ENCODE measurements at places on chromosomes 1 and 21.

DNA sequence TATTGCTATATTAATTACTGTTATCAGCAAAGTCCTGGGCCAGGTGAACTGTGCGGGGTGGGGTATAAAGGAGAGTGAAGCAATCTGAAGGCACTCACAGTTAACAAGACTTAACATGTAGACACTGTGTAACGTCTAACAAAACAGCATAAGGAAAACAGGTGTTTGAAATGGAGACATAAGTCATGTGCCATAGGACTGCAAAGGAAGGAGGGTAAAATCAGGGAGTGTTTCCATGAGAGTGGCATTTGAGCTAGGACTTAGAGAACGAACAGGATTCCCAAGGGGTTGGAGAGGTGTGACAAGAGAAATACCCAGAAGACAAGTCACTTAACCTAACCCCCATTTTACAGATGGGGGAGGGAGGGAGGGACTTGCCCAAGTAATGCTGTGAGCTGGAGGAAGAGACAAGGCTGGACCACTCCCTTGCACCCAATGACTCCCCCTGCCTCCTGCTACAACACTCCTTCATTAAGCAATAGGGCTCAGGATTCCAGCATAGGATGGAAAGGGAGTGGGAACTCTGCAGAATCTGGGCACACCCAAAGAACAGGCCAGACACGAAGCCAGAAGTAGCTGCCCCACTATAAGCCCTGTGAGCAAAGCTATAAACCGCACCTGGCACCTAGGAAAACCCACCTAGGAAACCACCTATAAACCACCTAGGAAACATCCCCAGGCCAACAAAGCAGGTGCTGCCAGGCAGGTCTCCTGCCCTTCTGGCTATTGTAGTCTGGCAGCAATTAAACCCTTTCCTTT lies 6.6 kb downstream of the PEF1 start:
- DNase-seq = no peak

DNA sequence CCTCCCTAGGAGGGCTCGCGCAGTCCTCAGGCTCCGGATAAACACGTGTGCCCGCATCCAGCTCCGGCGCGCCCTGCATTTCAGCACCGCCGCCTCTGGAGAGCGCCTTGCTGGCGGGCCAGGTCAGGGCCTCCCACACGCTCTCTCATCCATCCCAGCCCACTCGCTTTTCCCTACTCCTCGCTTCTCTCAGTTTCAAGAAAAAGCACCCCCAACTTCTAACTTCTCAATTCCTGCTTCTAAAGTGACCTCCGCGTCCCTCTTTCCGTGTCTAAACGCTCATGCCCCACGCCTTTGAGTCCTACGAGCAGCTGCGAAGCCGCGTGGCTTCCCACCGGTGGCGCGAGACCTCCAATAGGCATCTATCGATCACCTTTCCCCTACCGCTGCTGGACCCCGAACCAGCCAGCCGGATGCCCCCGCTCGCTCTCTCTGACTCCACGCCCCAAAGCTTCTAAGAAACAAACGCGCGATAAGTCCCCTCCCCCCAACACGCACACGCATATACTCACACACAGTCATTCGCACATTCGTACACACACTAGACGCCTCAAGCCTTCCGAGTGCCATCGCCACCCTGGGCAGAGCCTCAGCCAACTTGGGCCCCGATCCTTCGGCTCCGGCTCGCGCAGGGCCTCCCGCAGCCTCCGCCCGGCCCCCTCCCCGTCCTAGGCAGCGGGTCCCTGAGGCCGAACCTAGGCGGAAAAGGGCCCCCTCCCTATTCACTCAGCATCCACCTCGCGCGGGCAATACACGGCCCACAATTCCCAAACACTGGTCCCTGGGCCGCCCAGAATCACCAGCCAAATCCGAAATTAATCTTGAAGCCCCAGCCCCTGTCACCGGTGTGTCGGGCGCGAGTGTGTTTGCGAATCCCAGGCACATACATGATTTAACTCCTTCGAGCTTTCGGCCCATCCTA lies 1.1 kb downstream of the NMNAT2 start:
- peak; percentile 79 for DNase-seq

- no peak for DNase-seq
These were observed 2.2 kb downstream of the PPP1R8 start for GRCh38 chr1:27832762-27833161.

GRCh38 chr1:64112281-64112680 lies 91.1 kb upstream of the UBE2U start:
- DNase-seq = no peak

GRCh38 chr1:1529321-1529720 lies 11.1 kb downstream of the TMEM240 start:
- DNase-seq = no peak

DNA sequence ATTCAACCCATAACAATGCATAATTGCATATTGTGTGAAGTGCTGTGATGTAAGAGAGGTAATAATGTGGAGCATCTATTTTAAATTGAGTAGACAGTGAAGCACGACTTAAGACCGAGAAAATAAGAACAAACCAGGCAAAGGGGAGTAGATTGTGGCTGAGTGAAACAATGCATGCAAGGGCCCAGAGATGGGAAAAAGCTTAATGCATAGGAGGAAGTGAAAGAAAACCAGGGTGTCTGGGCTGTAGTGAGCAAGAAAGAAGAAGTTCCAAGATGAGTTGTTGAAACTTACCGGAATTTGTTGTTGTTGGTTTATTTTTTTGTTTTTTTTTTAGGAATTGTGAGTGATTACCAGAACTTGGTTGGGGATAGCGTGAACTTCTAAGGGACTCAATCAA lies 104.7 kb downstream of the SNX7 start:
- no peak for DNase-seq

DNA sequence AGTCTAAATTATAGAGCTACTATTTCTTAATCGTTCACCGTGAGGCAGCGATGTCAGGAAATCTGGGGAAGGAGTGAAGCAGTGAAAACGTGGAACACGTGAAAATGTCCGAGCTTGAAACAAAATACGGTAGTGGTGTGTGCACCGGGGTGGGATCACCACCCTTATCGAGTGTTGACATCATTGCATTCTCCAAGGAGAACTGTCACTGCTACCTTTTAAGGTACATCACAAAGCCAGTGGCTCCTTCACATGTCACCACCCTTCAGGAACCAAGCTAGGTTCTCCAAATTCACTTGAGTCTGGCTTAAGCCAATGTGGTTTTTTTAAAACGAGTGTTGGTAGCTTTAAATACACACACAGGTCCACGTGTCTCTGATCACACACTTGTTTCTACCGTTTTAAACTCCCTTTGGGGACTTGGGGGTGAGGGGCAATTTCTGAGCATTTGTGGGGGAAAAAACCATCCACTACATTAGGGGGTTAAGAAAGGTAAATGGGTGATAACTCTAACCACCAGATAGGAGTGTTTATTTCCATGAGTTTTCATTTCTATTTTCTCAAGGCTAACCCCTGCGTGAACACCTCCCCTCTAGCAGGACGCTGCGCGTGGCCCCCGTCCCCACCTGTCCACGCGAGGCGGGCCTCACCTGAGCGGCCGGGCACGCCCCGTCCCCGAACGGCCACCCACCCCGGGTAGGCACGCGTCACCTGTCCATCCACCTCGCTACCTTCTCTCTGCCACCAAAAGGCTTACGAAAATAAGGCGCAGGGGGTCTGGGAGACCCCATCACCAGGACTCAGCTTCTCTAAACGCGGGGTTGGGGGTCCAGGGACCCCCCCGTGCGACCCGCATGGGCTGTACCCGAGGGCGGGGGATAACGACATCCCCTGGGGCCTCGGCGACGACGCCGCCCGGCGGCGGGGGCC lies 978 bp downstream of the PRDM15 start:
- peak; percentile 44 for DNase-seq

DNA sequence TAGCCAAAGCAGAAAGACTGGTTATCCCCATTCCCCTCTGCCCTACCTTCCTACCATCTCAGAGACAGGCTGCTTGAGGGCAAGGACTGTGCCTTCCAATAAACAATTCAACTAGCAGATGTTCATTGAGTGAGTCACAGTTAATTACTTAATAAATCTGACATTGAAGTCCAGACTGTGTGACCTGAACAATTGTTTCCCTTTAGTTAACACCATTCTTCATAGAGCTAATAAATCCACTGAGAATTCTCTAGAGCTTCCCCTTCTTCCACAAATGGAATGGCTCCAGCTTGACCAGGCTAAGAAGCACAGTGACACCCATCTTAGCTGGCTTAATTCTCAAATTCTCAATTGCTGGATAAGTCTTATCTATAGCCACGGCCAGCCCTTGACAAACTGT lies 61.9 kb upstream of the GJA5 start:
- no peak for DNase-seq

GRCh38 chr21:45056917-45057560 lies 17.3 kb upstream of the ADARB1 start:
- no peak for DNase-seq

DNA sequence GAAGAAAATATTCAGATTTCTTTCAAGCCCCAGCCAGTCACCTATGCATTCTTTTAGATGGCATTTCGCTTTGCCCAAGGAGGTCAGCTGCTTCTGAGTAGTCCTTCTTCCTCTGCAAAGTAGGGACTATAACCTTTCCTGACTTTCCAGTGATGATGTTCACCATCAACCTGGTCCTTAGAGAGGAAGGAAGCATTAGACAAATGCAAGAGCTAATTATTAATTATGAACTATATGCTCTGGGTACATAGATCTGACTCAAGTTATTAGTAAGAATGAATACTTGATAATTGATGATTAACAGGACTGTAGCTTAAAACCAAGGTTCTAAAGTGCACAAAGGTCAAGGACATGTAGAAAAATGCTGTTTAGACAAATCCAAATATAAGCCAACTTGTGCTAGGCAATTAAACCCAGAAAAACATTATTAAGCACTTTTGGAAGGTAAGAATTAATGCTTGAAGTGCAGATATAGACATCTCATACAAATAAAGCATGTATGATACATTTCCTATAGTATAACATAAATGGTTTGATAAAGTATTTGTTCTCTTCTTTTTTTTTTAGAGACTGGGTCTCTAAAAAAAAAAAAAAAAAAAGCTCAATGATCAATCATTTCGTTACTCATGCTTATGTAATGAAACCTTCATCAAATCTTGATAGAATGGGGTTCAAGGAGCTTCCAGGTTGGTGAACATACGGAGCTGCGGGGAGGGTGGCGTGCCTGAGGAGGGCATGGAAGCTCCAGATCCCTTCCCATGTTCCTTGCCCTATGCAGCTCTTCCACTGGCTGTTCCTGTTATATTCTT lies 11.2 kb upstream of the AGMAT start:
- no peak for DNase-seq

GRCh38 chr1:78624035-78624434 lies 3.8 kb downstream of the IFI44L start:
- DNase-seq = no peak

GRCh38 chr1:61873994-61874393 lies 131.7 kb downstream of the PATJ start:
- no peak for DNase-seq

GRCh38 chr1:100535264-100535663 lies 2.7 kb upstream of the GPR88 start:
- no peak for DNase-seq

DNA sequence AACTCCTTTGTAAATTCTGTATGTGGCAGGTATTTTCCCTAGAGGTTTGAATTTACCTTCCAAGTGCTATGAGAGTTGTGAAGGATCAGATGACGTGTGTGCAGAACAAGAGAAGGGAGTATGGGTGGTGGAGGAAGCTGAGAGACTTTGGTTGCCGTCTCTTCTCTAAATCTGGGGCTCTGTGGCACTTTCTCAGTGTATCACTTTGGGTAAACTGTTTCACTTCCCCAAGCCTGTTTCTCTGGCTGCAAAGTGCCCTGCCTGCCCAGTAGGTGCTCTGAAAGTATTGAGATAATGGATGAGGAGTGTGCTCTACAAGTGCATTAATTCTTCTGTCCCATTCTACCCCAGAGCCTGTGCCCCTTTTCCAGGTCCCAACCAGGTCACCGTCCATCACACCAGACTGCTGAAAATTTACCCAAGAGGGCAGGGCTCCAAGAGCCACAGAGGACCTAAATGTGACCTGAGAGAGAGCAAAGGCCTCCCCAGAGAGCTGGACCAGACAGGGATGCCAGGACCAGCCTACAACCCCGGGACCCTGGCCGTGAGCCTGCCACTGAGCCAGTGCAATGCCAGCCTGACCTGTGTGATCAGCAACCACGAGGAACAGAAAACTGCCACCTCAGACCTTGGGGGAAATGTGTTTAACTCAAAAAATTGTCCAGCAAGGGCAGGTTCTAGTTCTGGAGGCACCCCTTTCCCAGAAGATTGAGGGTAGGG lies 131.6 kb upstream of the ETV3 start:
- DNase-seq = no peak

DNA sequence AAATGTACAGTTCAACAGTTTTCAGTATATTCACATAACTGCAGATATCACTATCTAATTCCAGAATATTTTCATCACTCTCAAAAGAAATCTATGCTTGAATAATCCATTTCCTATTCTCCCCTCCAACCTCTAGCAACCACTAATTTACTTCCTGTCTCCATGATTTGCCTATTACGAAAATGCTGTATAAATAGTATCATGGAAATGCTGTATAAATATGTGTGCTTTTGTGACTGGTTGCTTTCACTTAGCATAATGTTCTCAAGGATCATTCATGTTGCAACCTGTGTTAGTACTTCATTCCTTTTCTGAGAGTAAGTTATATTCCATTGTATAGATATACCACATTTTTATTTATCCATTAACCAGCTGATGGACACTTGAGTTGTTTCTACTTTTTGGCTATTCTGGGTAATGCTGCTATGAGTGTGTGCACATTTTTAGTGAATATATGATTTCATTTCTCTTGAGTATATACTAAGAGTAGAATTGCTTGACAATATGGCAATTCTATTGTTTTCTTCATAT lies 115.6 kb downstream of the TNFSF18 start:
- DNase-seq = no peak

- no peak for DNase-seq
These were observed 34.5 kb upstream of the NIBAN1 start for GRCh38 chr1:185008838-185009237.

GRCh38 chr1:203216274-203217138 lies 13.0 kb downstream of the CHIT1 start:
- DNase-seq = peak; percentile 60

- no peak for DNase-seq
These were observed 245.9 kb downstream of the DISC1 start for GRCh38 chr1:231872461-231872910.

DNA sequence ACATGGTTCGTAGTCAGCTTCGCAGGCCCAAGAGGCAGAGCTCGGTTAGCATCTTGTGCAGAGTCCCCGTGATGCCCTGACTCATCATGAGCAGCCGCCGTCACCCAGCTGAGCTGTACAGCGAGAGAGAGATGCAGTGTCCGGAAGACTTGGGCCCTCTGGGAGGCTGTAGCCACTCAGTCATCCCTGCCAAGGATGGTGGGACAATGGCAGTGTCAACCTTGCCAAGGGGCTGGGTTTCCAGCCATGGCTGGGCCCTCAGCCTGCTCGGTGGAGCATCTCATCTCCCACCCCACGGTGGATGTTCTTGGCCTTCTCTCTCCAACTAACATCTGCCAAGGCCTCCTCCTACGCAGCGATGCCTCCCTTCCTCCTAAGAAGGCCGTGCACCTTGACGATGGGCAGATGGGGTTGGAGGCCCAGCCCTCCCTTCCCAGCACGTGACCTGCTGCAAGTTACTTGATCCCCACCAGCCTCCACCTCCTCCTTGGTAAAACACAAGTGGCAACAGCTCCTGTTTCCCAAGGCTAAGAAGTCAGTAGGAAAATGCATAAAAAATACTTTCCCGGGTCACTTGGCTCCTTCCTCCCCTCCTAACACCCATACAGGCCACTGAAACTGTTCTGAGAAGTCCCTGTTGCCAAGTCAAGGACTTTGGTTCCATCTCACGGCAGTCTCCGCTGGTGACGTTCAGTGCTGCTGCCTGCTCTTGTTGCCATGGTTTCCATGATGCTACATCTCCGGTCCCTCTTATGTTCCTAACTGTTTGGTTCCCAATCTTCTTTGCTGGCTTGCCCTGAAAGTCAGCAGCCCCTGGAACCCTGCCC lies 384.7 kb upstream of the VAMP3 start:
- no peak for DNase-seq

Data from glutamatergic neuron (in vitro differentiated cells).